Large intestine (tissue), 12 donors: ENCODE measurements at places on chromosomes 11 and 22. TPM values are rescaled to one million over a fixed set of nuclear protein-coding genes. Genes with fewer than 3 reads are reported as not detected.

DNA sequence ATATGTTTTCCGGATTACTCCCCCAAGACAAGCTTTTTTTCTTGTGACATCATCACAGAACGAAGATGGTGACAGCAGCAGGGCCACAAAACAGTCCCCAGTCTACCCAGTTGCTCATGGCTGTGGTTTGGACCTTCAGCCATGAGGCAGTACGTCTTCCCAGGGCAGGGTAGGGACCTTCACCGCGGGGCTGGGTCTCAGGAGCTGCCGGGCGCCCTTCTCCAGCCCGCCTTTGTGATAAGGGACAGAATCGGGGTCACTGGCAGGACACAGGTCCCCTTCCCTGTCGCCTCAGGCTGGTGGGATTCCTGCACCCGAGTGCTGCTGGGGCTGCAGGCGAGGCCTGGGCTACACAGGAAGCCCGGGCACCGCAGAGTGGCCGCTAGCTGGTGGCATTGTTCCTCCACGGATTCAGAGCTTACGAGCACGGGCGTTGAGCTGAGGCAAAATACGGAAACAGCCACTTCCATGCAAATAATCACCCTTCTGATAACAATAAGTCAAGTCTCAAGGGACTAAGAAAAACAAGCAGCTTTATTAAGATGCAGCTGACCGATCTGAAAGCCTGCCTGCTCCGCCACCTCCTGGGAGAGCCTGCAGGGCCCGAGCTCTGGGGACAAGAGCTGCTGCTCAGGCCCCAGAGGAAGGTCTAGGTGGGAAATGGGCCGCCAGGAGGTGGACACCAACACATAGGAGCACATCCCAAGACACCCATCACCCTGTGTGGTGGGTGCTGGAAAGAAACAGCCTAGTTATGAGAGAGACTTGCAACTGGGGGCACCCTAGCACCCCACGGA, 12.3 kb downstream of the TBX1 start:
- no peaks in the 10 kb centered on the region for H3K4me1 ChIP-seq
- H3K36me3 ChIP-seq, result no peaks in the 10 kb centered on the region
- no peak overlapping the region for H3K4me3 ChIP-seq
- DNase-seq, result no peak

DNA sequence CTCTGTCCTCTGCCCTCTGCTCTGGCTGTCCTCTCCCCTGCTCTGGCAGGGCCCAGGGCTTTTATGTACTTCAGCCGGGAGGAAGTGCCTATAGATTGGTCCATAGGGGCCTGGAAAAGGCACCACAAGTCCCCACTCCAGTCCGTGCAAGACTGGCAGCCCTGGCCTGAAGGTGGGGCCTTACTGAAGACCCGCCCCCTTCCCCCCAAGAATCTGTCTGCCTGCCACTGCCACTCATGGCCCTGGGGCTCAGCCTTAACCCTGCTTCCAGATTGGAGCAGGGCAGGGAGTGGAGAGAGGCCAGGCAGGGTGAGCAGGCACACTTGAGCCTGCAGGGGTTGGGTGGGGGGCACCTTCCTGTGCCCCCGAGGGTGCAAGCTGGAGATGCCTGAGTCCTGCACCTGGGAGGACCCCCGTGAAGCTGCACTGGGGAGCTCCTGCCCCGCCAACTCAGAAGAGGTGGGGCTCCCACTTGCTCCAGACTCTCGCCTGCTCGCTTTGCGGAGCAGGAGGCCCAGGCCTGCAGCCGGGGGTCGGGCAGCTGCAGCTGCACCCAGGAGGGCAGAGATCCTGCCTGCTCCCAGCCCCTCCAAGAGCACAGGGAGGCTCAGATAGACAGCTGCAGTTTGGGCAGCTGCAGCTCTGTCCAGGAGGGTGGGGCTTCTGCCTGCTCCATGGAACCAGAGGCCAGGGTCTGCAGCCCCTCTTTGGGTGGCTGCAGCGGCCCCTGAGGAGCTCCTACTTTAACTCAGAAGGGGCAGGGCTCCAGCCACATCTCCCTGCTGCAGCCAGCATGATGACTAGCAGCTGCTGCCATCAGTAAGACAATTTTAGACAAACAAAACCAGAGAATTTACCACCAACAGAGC, 51.0 kb upstream of the SC5D start:
- DNase-seq, result no peak
- H3K4me3 ChIP-seq, result no peak overlapping the region
- no peaks in the 10 kb centered on the region for H3K36me3 ChIP-seq
- H3K4me1 ChIP-seq, result no peaks in the 10 kb centered on the region
- H3K27me3 ChIP-seq, result no peaks in the 10 kb centered on the region
- H3K27ac ChIP-seq, result no peak overlapping the region

- no peaks in the 10 kb centered on the region for H3K4me1 ChIP-seq
- H3K4me3 ChIP-seq, result no peak overlapping the region
Observed at GRCh38 chr22:21688341-21688705, 22.5 kb downstream of the PPIL2 start.

Gene TENM4
- 2.1 TPM for polyA plus RNA-seq
